K562 (cell line): ENCODE measurements at places on chromosomes 6 and 20. TPM values are rescaled to one million over a fixed set of nuclear protein-coding genes. Genes with fewer than 3 reads are reported as not detected.
A peak's percentile ranks its signal among the peaks of the same experiment; 100 is the strongest.

DNA sequence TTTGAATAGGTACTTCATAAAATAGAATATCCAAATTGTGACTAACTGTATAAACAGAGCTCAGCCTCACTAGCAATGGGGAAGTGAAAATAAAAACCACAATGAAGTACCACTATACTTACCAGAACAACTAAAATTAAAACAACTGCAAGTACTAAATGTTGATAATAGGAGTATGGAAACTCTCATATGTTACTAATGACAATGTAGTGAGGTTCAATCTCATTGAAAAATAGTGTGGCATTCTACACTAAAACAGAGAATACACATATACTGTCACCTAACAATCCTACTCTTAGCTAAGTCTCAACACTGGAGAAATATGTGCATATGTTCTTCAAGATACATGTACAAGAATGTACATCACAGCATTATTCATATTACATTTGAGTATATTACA, 132.0 kb upstream of the CARMIL1 start:
- DNase-seq: no peak

DNA sequence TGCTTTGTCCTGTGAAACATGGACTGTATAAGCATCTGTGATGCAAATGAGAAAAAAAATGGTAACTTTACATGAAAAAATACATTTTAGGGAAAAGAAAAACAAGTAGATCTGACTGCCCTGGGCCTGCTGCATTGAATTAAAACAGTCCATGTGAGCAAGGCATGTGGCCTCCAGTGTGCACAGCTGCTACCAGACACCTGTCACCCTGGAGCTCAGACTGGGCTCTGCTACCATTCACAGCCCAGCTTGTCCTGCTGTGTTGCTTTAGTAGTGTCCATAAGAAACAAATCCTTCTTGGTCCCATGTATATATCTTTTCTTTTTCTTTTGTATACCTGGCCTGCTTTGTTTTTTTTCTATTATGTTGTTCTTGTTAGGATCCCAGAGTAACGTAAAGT, 315.9 kb downstream of the NKAIN2 start:
- DNase-seq: no peak

The GGTLC1 gene
- not detected in 2 replicates for total RNA-seq

The ECI2 gene
- total RNA-seq: 101 and 104 TPM in 2 replicates

DNA sequence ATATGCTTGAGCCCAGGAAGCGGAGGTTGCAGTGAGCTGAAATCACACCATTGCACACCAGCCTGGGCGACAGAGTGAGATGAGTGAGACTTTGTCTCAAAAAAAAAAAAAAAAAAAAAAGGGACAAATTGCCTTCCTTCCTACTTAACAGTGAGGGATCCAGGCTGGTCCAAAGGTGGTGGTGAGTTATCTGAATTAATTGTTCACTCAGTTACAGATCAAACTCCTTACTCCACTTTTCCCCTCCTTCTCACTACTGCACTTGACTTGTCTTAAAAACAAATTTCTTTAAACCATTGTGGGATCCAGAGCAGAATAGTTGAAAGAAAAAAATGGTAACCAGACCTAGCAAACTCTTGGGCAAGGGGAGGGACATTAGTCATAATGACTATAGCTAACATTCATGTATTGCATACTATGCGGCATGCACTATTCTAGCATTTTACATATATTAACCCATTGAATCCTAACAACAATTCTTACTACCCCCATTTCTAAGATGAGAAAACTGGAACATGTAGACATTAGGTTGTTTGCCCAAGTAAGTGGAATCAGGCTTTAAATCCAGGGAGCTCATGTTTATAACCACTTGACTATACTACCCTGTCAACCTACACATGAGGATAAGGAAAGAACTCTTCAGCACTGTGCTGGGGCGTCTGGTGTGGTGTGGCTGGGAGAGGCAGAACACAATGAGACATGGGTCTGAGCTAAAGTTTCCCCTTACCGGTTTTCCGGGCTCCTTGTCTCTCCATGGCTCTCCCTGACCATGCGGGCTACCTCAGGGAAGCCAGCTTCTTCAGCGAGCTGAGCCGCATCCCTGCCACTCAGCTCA, 1.5 kb downstream of the GPANK1 start:
- DNase-seq: peak; percentile 50

DNA sequence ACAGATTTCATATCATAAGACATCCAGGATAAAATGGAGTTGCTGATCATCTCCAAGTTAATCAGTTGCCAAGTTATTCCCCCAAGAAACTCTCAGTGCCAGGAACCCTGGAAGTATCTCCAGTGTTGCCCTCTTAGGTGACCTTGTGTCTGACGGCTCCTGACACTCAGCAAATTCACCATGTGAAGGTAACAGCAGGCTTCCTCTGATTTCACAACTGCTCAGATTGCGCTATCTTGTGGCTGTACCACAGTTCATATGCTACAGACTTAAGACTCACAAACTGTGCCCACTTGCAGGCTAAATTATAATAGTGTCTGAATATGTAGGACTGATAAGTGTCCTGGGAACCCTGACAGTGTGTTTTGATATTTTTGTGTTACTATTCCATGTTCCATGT, 186.6 kb upstream of the OPRM1 start:
- DNase-seq: no peak

DNA sequence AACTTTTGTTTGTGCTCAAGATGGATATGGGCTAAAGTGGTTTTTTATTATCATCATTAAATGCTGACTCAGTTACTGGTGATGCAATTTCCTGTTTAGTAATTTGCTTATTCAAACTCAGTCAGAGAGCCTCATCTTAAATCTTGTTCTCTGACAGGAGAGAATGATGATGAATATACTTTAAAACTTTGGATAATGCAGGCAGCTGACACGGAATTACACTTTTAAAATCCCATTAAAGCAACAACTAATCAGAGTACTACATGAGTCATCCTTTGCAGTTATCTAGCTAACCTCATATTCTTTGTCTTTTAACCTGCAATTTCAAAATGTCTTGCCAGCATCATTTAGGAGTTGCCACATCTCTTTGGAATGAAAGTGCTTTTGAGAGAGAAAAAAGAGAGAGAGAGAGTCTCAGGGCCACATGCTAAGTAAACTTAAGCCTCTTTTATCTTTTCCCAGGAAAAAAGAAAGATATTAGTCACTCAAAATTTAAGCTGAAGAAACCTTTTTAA, 9.2 kb upstream of the C6orf141 start:
- peak; percentile 31 for DNase-seq

The PRRT1 gene
- 1.9 and 3.0 TPM in 2 replicates for total RNA-seq

The SLC22A23 gene
- total RNA-seq: 7.3 and 8.7 TPM in 2 replicates

- DNase-seq: no peak
Measured at GRCh38 chr6:82573254-82573972, 209.8 kb downstream of the TPBG start.
